ENCODE measurements at places on chromosomes 1 and 21.
A peak's percentile ranks its signal among the peaks of the same experiment; 100 is the strongest.

GRCh38 chr1:241140670-241141069 lies 216.3 kb downstream of the RGS7 start:
- no peak for DNase-seq

DNA sequence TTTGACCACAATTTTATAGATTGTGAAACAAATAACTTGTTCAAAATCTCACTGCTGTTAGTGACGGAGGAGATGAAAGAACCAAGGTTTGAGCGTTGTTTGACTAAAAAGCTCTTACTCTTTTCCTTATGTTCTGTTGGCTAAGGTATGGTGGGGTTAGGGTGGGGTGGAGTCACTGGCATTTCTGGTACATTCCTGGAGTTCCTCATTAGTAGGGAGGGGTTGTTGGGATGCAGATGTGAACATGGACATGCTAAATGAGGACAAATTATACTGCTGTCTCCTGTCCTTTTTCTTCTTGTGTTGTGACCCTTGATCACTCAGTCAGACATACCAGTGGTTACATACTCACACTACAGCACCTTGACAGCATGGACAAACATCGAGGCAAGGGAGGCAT lies 26.2 kb upstream of the CD1D start:
- DNase-seq: no peak

GRCh38 chr1:182459949-182460348 lies 10.0 kb downstream of the RGSL1 start:
- no peak for DNase-seq

GRCh38 chr1:39328586-39329121 lies 124.2 kb downstream of the MACF1 start:
- peak; percentile 37 for DNase-seq

- DNase-seq: peak; percentile 51
Observed at GRCh38 chr1:179953974-179954492, 577 bp upstream of the CEP350 start.
